Fibroblast of villous mesenchyme (primary cell): ENCODE measurements at places on chromosomes 11 and 22. TPM values are rescaled to one million over a fixed set of nuclear protein-coding genes. Genes with fewer than 3 reads are reported as not detected.

Gene BAIAP2L2
- 2.3 and 3.0 TPM in 2 replicates for total RNA-seq

Gene NAALADL1
- 23.7 and 27.4 TPM in 2 replicates for total RNA-seq

Gene GAB4
- total RNA-seq = not detected in 2 replicates

Gene MS4A1
- not detected in 2 replicates for total RNA-seq

Gene TMEM191C
- total RNA-seq = 0.97 and 1.7 TPM in 2 replicates

Gene SAA1
- 0.43 TPM in 1 of 2 replicates, not detected in the other for total RNA-seq

Gene C11orf86
- not detected in 2 replicates for total RNA-seq

Gene ASCL3
- not detected in 2 replicates for total RNA-seq

Gene MMP10
- 0.86 and 28.0 TPM in 2 replicates for total RNA-seq

Gene SCARF2
- total RNA-seq = 15.5 and 26.4 TPM in 2 replicates

Gene NNMT
- 505 and 713 TPM in 2 replicates for total RNA-seq

Gene UBE2L3
- total RNA-seq = 43.5 and 56.1 TPM in 2 replicates

DNA sequence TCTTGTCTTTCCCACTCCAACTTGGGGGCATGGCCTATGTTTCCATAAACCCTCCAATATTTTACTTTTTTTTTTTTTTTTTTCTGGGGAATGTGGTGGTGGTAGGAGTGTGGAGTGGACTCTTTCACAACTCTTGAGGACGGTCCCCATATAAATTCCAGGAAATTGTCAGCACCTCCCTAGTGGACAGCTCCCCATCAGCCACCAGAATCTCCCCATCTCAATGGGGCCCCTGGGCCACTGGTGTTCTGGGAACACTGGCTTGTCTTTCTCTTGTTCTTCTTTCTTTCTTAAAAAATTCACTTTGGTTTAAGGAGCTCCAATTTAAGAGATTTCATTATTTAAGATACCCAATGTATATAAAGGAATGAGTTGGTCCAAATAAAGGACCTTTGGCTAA lies 74.1 kb downstream of the ADM start:
- DNase-seq = peak; percentile 52

DNA sequence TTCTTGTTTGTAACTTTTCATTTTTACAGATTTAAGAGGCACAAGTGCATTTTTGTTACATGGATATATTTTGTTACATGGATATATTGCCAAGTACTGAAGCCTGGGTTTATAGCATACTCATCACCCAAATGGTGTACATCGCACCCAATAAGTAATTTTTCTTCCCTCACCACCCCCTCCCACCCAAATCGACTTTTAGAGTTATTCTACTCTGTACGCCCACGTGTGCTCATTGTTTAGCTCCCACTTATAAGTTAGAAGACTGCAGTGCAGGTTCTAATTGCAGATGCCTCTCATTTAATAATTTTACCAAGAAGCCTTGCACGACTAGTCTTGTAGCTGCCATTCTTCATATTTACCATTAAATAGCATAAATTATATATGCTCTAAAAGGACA lies 20.5 kb upstream of the VWA5A start:
- DNase-seq = no peak

DNA sequence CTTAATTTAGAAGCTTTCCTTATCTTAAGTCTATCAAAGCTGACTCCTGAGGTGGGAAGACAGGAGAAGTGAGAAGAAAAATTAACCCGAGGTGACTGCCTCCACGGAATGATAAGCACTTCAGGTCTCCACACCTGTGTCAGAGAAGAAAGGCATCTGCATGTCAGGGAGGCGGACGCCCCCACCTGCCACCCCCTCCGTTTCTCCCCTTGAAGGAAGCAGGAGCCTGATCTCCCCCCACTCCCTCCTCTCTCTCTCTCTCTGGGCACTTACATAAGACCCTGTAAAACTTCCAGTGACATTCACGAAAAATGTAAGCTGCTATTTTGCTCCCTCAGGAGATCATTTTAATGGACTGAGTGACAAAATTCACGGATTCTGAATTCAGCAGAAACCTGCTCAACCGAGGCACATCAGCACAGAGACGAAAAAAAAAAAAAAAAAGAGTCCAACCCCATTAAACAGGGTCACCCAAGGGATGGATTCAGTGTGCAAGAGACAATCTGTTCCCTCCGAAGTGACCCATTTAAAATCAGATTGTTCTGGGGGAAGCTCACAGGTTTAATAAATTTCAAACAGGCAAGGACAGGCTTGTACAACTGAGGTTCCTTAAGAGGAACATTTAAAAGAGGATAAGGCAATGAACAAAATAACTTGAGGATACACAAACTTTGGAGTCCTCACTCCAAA lies 1.5 kb downstream of the LARGE1 start:
- no peak for DNase-seq

DNA sequence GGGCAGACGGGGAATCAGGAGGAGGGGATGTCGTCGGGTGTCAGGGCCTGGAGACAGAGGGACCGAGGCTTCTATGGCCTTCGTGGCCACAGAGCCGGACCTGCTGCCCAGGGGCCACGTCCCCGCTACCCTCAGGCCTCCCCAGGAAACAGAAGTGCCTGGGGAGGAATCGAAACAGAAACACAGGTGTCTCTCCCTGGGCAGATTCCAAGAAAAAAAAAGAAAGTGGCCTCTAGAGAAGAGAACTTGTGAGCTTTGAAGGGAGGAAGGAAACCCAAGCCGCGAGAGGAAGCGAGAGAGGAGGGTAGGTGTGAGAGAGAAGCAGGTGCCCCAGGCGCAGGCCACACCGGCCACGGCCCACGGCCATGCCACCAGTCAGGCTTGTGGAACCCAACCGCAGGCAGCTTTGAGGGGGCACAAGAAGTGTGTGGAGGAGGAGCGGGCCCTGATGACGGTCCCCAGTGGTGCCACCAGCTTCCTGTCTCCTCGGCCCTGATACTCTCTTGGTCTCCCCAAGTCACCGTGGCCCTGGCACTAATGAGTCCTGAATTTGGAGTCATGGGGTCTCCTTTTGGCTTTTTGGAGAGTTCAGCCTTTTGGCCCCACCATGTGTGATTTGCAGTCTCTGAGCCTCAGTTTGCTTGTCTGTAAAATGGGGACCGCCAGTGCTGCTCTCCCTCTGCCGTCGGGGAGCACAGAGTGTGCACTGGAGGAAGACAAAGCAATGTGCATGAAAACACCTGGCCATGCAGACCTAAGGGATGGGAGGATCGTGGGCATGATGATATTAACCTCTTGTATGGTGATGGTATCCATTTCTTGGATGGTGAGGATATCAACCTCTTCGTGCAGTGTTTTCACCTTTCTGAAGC lies 25.2 kb downstream of the LIF start:
- no peak for DNase-seq

DNA sequence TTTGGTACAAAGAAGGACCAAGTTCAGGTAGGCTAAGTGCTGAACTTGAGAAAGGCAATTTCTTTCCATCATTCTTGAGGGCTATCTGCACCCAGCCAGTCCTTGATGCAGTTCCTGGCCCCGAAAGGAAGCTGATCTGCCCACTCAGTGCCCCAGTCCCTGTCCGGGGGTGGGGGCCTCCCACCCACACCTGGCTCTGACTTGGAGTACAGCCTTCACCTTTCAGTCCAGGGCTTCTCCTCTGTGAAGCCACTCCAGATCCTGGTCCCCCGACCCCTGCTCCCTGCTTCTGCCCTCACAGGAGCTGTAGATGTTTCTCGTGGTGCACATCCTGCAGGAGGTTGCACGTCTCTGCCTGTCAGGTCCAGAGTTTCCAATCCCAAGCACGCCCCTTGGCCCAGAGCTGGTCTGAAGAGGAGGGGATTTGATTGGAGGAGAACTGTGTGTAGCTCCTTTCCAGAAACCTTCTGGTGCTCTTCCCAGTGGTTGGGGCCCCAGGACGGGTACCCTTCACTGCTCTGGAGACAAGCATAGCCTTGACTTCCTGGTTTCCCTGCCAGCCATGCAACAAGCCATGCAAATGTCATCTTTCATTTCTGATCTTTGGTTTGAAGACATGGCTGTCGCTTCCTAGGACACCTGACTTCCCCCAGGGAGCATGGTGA lies 75.3 kb downstream of the BCR start:
- DNase-seq = no peak

DNA sequence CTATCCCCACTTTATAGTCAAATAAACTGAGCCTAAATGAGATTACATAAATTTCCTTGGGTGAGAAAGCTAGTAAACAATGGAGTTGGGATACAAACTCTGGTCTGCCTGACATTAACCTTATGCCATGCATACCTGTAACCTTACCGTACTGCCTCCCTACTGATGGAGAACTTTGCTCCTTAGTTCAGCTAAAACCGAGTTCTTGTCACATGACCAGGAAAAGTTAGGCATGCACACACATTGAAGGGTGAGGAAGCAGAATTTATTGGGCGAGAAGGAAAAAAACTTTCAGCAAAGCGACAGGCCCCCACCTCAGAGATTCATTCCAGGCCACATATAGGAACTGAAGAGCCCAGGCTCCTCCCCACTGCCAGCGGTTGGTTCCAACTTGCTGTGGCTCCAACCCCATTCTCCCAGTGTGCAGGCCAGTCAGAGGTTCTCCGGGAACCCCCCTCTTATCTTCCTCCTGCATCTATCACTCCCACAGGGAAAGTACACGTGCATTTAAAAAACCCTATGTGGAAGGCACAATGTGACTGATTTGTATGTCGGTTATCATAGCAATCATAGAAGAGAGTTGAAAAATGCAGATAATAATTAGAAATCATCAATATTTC lies 3.2 kb upstream of the PIWIL4 start:
- DNase-seq = no peak

- no peak for DNase-seq
Measured at GRCh38 chr11:15912291-15912690, 444.1 kb downstream of the SOX6 start.

GRCh38 chr11:1558775-1559110 lies 13.3 kb downstream of the DUSP8 start:
- no peak for DNase-seq

GRCh38 chr11:15483205-15483604 lies 368.5 kb downstream of the INSC start:
- DNase-seq = no peak

DNA sequence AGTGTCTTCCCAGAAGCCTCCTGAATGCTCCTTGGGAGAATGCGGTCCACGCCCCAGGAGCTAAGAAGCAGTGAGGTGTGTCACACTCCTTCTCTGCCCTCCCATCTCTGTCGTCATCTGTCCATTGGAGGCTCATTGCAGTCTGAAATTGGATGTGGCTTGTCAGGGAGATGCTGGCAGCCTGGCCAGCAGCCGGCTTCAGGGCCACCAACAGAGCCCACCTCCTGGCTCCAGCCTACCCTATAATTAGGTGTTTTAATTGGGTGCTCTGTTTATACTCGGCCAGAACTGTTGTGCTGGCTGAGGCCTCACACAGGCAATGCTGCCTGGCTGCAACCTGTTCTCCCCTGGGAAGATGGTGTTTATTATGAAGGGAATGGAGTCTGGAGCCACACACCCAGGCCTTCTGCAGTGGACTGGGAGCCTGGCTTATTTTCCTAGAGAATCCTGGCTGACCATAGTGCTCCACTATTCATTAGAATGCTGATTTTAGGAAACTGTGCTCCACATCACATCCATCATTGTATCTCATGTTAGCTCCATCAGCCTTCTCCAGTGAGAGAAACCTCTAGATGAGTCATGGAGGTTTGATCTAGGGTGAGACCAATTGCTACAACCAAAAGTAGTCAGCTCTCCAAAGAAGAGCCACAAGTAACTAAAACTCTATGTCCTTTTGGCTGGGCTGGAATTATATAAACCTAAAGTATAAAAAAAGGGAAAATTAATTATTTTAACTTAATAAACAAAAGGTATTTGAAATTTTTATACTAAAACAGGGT lies 86.8 kb upstream of the CRTAM start:
- no peak for DNase-seq

DNA sequence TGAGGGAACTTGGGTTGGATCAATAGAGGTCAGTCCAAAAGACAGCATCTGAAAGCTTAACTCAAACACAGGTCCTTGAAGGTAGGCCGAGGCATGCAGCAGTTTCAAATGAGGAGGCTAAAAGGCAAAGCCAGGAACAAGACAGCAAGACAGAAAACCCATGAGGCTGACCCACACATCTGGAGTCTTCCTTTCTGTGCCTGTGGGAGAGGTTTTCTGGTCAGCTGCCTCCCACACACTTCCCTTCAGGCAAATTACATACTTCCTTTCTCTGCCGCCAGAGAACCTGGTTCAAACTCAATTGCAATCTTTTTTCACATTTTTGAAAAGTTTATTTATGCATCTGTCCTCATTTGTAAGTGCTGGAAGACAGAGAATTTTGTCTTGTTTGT lies 29.8 kb upstream of the CRTAM start:
- DNase-seq = peak; percentile 85

- DNase-seq = peak; percentile 49
Measured at GRCh38 chr22:33896575-33897447, 23.5 kb downstream of the LARGE1 start.

GRCh38 chr11:78742430-78742829 lies 167.8 kb upstream of the NARS2 start:
- DNase-seq = no peak

DNA sequence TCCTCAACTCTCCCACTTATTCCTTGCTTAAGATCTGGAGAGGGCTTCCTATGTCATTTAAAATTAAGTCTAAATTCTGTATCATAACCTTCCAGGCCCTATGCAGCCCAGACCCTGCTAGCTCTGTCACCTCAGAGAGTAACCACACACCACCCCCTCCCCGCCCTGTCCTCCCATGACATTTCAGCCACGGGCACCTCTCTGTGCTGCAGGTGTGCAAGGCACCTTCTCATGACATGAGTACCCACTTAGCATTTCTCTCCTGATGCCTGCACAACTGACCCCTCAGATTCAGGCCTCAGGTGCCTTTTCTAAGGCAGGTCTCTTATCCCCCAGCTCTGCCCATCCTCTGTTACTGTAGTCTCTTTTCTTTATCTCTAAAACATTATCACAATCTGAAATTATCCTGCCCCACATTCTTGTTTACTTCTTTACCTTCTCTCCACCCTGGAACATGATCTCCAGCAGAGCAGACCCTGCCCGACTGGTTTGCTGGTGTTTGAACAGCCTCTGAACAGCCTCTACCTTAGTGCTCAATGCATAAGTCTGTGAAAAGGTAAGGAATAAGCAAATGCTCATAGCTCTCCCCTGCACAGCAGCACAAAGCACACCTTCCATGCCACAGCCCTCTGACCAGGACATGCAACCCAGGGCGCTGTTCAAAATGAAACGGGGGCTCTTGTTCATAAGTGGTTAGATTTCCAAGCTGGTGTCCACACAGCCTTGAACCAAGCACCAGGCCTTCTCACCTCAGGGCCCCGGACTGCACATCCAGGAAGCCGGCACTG lies 196.1 kb upstream of the B3GAT1 start:
- DNase-seq = no peak

- no peak for DNase-seq
Measured at GRCh38 chr22:16970446-16970845, 37.6 kb downstream of the GAB4 start.

- DNase-seq = no peak
Measured at GRCh38 chr11:80613655-80614054, 1172.8 kb upstream of the TENM4 start.

- no peak for DNase-seq
Measured at GRCh38 chr11:13889552-13890249, 72.8 kb upstream of the SPON1 start.

- no peak for DNase-seq
Measured at GRCh38 chr11:23318670-23319069, 458.4 kb upstream of the CCDC179 start.

GRCh38 chr22:36192542-36192941 lies 9.1 kb downstream of the APOL4 start:
- DNase-seq = no peak

GRCh38 chr22:29117799-29118477 lies 45.1 kb downstream of the KREMEN1 start:
- no peak for DNase-seq
